T-cell (primary cell): ENCODE measurements at places on chromosomes 2 and 18. TPM values are rescaled to one million over a fixed set of nuclear protein-coding genes. Genes with fewer than 3 reads are reported as not detected.

The LIMS3 gene
- total RNA-seq: 1.5 TPM

The CRYBA2 gene
- not detected for total RNA-seq

The OSBPL6 gene
- 0.38 TPM for total RNA-seq

The COL6A3 gene
- 2.7 TPM for total RNA-seq

The CDH20 gene
- 0.35 TPM for total RNA-seq

The TSHZ1 gene
- total RNA-seq: 29.6 TPM

The SLC14A1 gene
- 9.1 TPM for total RNA-seq
